Heart left ventricle (tissue), 16 donors: ENCODE measurements at places on chromosomes 11 and 22. TPM values are rescaled to one million over a fixed set of nuclear protein-coding genes. Genes with fewer than 3 reads are reported as not detected.
A peak's percentile ranks its signal among the peaks of the same experiment; 100 is the strongest.

DNA sequence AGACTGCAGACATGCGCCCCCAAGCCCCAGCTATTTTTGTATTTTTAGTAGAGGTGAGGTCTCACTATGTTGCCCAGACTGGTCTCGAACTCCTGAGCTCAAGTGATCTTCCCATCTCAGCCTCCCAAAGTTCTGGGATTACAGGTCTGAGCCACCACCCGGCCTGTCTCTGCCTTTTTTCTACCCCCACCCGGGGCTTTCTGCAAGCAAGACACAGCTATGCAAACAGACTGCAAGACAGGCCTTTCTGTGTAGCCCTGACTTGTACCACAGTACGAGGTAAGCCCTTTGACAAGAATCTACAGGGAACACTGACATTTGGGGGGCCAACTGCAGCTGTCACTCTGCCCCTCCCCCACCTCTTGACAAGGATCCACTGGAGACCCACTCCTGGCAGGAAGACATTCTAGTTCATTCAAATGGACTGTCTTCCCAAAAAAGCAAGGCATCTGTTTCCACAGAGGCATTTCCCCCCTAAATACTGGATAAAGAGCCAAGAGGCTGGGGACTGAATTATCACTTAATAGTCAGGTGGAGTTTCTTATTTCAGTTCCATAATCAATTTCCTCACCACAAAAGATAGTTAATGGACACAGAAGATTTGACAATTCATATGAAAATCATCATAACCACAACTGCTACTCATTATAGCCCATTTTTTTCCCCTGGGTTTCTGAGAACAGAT, 118.2 kb downstream of the ABTB2 start:
- no peak for DNase-seq

DNA sequence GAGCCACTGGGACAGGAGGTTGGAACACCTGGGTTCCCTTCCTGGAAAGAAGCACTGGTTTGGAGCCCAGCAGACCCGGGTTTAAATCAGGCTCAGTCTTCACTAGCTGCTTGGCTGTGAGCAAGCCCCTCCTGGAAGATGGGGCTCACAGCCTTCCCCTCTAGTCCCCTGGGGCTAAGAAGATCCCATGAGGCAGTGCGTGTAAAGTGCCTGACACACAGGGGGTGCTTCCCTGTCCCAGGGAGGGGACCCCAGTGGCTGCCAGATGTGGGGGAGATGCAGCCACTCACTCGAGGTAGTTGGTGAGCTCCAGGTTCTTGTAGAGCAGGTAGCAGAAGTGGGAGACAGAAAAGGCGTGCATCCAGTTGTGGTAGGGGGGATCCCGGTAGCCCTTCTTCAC, 93.2 kb downstream of the PDE2A start:
- no peak for DNase-seq

CHRM4 gene
- not detected for total RNA-seq

GRCh38 chr11:11211888-11212287, 141.2 kb downstream of the CSNK2A3 start:
- no peak for DNase-seq

DNA sequence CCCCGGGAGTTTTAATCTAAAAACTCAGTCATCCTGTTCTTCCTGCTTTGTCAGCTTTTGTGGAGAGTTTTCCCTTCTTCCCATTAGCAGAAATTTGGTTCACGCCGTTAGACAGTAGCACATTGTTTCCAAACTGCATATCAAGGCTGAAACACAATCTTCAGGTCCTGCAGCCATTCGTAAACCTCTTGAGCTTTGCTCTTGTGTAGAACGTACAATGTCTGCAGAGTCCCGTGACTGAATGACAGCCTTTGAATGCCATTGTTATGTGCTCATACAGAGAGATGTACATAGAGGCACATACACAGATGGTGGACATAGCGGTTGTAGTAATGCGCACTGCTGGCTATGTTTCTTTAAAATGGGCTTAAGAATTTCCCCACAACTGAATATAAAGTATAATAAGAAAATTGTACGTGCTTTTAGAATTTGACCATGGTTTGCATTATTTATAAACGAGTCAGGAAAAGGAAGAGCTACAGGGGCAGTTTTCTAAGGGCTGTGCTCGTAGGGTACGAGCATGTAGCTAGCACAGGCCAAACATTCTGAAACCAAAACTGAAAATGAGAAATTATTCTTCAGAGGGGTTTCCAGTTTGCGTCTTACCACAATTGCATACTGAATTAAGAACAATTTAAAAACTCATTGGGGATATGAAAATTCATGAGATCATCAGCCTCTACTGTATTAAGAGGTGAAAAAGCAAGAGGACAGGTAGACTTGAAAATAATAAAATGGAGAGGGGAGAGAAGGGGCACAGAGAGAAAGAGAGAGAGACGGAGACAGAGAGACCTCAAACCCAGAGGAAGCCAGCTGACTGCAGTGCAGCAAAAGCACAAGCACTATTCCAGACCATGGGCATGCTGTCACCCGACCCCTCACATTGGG, 310.1 kb downstream of the CADM1 start:
- DNase-seq: no peak

DNA sequence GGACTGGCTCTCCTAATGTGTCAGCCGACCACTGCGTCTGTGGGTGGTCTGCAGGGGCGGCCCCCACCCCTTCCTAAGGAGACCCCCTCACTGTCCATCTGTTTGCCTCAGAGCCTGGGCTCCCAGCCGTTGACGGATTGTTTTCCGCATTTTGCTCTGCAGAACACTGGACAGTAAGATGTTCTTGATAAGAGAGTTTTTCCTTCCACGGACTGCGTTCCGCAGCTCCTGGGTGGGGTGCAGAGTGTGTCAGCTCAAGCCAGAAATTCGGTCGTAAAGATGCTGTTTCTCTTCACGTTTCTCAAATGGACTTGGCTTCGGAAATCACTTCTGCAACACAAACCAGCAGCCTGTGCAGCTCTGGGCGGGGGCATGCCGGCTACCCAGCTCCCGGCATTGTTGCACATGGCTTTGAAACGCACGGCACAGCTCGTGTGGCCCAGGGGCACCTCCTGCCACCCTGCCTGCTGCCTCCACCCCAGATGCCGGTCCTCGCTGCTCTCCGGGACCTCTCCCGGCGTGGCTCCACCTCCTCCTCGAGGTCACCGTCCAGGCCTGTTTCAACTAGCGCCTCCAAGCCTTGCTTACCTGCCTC, 2.9 kb upstream of the MRGPRG start:
- DNase-seq: no peak

ESAM gene
- 36.9 TPM for total RNA-seq

- no peak for DNase-seq
These were observed 907.7 kb downstream of the BRD1 start for GRCh38 chr22:48919851-48920589.

DNA sequence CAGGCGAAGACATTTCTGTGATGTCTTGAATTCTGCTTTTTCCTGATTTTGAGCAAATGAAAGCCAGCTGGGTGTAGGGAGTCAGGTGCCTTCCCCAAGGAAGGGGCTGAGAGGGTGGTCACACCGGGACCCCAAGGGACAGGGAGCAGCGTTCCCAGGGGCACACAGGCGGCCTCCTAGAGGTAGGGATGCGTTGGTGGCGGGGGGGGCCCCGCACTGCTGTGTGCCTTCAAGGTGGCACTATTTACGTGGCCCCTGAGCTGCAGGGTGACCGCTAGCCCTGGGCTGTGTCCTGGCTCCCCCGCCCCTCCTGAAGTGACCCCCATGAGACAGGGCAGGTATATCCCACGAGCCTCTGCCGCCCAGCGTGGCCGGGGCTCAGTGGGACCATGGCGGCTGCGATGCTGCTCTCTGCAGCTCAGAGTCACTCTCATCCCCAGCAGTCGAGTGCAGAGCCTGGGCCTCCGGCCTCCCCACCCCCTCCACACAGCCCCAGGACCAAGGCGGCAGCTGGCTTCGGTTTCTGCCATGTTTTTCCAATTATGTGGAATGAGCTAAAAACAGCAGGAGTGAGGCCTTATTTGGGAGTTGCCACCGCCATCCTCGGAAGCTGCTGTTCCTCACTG, 60.9 kb downstream of the LRP5 start:
- peak; percentile 77 for DNase-seq

- no peak for DNase-seq
These were observed 37.7 kb downstream of the SGSM3 start for GRCh38 chr22:40407831-40408717.

ANKRD49 gene
- 4.3 TPM for total RNA-seq

OR4C45 gene
- total RNA-seq: not detected

DNA sequence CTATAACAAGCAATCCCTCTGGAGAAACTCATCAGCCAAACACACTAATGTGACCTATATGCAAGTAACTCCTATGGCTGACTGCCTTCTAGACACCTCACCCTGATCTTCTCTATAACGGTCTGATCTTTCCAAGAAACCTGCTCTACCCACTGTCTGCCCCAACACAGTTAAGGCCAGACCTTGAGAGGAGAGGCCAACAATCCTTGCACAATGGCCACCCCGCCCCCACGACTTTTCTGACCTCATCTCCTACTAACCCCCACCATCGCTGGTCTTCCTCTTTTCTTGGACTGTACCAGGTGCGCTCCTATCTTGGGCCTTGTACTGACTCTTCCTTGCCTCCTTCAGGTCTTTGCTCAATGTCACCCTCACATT, 12.5 kb downstream of the HIRA start:
- DNase-seq: no peak

- no peak for DNase-seq
These were observed 46.0 kb upstream of the PPARA start for GRCh38 chr22:46104170-46104880.

DNA sequence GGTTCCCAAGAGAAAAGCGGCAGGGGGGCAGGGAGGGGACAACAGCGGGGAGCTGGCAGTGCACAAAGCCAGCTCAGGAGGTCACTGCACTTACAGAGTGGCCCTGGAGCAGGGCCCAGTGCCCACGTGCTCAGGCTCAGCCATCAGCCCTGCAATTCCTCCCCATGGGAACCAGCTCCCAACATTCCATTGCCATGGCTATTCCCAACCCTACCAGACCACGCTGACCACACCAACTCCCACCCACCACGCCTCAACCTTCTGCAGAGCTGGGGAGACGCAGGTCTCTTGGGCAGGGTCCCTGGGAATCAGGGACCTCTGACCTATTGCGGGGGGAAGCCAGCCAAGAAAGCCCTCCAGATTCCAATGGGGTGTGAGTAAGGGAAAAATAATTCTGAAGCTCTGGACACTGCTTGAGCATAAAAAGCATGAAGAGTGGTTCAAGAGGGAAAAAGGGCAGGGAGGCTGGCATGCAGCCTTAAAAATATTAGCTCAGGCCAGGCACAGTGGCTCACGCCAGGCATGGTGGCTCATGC, 38.3 kb upstream of the TFIP11 start:
- peak; percentile 73 for DNase-seq

CD3D gene
- 5.3 TPM for total RNA-seq

DNA sequence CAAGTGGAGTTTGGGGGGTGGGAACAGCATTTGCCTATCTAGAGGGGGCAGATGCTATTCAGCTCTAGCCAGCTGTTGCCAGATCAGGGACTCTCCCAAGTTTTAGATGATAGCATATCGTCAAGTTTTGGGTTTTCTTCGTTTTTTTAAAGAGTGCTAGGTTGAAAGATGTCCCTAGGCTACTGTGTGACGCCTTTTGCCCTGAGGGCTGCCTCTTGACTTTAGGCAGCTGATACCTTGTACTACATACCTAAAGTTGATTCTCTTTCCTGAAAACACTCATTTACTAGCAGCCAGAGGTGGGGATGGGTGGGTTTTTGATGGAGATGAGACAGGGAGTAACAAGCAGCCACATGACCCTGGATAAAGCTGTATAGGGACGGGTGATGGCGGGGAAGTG, 87.1 kb downstream of the ABTB2 start:
- DNase-seq: no peak

DNA sequence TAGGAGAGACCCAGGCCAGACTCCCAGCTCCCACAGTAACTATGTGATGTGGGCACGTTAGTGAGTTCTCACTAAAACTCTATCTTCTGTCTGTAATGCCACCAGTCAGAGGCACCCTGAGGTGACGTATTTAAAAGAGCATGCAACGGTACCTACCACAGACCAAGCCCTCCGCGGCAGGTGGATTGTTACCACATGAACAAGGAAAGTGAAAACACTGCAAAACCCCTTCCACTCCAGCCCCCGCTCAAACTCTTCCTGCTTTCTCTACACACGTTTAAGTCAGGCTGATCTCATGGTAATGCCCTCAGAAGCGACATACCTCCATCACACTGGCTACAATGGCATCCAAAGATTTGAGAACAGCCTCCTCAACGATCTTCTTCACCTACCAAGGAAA, 36.7 kb downstream of the SERPIND1 start:
- DNase-seq: no peak

DNA sequence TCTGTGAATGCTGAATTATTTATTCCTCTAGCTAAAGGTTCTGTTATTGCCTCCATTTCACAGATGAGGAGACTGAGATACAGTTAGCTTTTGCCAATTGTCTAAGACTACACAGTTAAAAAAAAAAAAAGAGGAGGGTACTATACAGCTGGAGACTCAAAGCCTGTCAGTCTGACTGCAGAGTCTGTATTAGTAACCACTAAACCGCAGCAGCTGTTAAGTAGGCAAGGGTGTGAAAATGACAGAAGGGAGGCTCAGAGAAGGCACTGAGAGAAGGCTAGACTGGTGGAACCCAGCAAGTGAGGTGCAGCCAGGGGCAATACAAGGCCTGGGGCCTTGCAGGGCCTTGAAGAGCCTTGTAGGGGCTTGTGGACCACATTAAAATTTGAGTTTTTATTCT, 181.2 kb downstream of the CSNK2A3 start:
- DNase-seq: no peak

GRCh38 chr22:43883012-43883661, 8.7 kb downstream of the PNPLA5 start:
- DNase-seq: no peak

- peak; percentile 56 for DNase-seq
These were observed 76.9 kb upstream of the PITPNB start for GRCh38 chr22:27995801-27996528.

AIP gene
- total RNA-seq: 62.6 TPM

- DNase-seq: no peak
These were observed 168.8 kb downstream of the BRD1 start for GRCh38 chr22:49658902-49659280.

KDM4E gene
- not detected for total RNA-seq

PRR33 gene
- 4.2 TPM for total RNA-seq

DNA sequence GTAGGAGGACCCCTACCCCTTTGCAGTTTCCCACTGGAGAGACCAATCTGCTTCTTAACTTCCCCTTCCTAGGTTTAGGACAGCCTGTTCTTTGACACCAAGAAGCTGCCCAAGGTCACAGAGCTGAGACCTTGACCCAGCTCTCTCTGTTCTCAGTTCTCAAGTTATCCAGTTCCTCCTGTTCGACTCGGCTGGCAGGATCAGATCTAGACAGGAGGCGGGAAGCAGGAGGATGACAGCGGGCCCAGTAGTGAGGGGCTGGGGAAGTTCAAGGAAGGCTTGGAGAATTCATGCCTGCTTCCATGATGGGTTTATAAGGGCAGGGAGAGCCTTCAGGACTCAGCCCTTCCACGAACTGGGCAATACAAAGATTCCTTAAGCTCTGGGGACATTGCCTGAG, 210.6 kb downstream of the DSCAML1 start:
- no peak for DNase-seq
